ENCODE measurements at places on chromosomes 5 and 9.

- DNase-seq = no peak
Measured at GRCh38 chr9:130024597-130024994, 18.4 kb downstream of the FNBP1 start.

GRCh38 chr9:133063500-133064231, 1.9 kb downstream of the CEL start:
- no peak for DNase-seq

GRCh38 chr9:97315550-97315949, 8.1 kb downstream of the CCDC180 start:
- DNase-seq = no peak

DNA sequence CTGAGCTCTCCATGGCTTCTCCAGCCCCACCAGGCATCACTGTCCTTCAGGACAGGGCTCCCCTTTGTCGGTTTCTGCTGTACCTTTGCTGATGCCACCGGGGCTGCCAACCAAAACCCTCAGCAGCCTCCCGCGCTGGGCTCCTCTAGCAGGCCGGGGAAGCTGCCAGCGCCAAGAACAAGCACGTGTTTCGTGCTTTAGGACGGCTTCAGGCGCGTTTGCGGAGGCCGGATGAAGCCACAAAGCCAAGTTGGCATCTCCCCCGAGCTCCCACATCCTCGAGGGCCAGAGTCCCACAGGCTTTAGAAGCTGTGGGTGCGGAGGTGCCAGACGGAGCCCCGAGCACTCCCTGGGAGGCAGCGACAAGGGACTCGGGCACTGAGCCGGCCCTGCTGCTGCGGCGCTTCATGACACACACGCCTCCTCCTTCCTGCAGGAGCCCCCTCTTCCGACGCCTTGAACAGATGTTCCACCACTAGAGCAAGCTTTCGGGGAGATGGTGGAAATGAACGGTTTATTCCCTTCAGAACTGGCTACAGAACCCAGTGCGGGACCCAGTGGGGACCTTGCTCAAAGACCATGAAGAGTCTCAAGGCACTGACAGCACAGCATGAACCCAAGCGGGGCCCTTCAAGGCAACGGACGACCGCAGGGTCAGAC, 36.7 kb downstream of the SARDH start:
- DNase-seq = no peak

- DNase-seq = peak; percentile 59
Measured at GRCh38 chr9:99822109-99822805, 572 bp downstream of the NR4A3 start.

GRCh38 chr9:90789862-90790261, 11.8 kb upstream of the SYK start:
- no peak for DNase-seq

DNA sequence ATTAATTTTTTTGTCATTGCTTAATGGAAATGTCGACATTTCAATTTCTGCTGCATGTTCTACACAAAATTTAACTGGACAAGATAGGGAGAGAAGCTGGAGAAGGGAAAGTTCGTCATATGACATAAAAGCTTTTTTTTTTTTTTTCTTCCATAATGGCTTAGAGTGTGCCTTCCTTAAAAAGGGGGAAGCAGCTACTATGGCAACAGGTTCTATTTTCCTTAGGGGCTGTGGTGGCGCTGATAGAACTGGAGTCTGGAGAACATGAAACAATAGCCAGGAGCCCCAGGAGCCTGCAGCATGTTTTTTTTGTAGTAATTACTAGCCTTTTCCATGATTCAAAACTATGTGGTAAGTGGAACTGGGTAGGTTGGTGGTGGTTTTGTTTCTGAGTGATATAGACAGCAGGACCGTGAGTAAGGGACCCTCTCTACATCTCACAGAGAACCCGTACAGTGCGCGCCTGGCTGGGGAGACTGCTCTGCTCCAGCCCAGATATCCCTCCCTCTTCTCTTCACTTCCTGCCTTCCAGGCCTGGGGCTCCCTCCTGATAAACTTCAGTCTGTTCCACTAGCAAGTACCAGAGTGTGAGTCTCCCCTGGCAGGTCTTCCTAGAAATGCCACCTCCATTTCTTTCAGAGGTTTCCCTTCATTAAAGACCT, 301.6 kb downstream of the NR3C1 start:
- DNase-seq = no peak

- DNase-seq = no peak
Measured at GRCh38 chr9:107584186-107584585, 94.6 kb upstream of the KLF4 start.

- DNase-seq = peak; percentile 34
Measured at GRCh38 chr5:172395483-172395882, 58.8 kb downstream of the SH3PXD2B start.

DNA sequence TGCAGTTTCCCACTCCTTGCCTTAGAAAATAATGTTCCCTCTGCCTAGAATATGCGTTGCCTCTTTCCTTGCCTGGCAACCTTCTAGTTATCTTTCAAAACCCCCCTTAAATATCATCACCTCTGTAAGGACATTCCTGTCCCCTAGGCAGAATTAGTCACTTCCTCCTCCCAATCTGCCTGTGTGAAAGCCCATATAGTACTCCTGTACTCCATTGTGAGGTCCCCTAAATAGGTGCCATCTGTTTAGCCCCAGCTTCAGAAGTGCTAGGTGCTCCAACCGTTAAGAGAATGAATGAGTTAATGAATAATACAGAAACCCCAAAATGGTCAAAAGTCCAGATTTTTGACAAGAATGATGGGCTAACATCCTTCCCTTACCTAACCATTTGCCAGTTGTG, 181.4 kb downstream of the GDNF start:
- no peak for DNase-seq

Data from HCEC 1CT (cell line).